Activated naive CD8-positive, alpha-beta T cell treated with anti-CD3 and anti-CD28 coated beads, Interleukin-2, amount 10 ng/mL, durations not matched to agents 7 days and 5 days (primary cell): ENCODE measurements at places on chromosomes 5 and 9.

DNA sequence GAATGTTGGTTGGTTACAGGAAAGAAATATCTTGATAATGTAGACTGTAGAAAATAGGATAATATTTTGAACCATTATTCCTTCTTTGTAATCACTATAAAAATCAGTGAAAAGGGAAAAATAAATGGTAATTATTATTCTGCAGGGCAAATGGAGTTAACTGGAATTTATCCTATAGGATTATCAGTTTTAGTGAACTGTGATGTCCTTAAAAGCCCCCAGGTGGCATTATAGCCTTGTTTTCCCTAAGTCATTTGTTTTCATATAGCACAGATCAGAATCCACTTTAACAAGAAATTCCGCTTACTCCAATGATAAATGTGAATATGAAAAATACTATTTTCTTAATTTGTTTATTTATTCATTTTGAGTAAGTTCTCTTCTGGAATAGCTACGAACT is 26.2 kb upstream of the WDR41 start:
- H3K36me3 ChIP-seq: no peaks in the 10 kb centered on the region
- peaks cover 9% of the 10 kb centered on the region for H3K27me3 ChIP-seq
- DNase-seq: no peak
- H3K27ac ChIP-seq: no peak overlapping the region

DNA sequence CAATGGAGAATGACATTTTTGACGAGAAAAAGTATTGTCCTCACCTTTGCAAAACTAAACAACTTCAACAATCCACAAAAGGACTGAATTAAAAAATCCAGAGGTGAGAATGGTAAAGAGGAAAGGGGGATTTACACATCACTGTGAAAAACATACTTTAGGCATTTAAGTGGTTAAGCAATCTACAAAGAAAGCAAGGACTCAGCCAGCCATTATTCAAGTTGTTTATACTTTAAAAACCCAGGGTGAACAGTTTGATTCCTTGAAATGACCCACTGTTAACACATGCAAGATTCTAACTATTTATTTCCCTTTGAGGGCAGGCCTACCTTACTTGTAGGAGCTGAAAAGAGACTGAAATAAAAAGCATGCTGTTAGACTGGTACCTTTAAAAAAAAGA is 29.3 kb downstream of the TUT7 start:
- no peak overlapping the region for H3K4me3 ChIP-seq
- H3K36me3 ChIP-seq: peaks cover 36% of the 10 kb centered on the region
- no peak for DNase-seq
- H3K4me1 ChIP-seq: no peaks in the 10 kb centered on the region

DNA sequence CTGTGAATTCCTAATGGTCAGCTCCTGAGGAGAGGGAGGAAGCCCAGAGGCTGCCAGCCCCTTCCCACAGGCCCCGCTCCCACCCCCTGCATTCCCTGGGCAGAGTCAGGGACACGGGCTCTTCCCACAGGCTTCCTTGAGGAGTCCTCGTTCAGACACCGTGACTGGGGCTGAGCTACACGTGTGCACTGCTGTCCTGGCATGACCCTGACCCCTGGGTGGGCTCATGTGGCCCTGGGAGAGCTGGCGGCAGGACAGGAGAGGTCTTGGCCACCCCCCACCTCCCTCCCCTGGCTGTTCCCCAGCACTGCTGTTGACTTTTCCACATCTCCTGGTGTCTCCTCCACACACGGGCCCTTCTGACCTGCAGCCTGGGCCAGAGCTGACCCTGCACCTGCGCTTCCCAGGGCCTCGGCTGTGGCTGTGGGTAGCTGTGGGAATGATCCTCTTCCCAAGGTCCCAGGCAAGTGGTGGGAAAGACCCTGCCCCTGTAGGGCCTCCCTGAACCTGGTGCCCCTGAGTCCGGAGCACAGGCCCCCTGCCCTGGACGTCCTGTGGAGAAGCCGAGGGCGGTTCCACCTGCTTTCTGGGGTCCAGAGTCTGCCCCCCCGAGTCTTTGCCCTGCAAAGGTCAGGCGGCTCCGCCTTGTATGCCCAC is 56.5 kb upstream of the NKD2 start:
- peaks cover 35% of the 10 kb centered on the region for H3K27me3 ChIP-seq
- peaks cover 14% of the 10 kb centered on the region for H3K4me1 ChIP-seq
- DNase-seq: no peak
- no peak overlapping the region for H3K4me3 ChIP-seq

DNA sequence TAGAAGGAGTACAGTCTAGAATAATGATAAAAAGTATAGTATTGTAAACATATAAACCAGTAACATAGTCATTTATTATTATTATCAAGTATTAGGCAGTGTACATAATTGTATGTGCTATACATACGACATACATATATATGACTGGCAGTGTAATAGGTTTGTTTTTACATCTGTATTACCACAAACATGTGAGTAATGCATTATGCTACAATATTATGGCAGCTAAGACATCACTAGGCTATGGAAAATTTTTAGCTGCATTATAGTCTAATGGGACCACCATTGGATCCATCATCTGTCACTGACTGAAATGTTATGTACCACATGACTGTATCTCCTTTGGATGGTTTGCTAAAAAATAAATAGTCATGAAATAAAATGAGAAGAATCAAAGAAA is 530.0 kb downstream of the PRR16 start:
- DNase-seq: no peak
- H3K27ac ChIP-seq: no peak overlapping the region
- no peaks in the 10 kb centered on the region for H3K27me3 ChIP-seq
- no peaks in the 10 kb centered on the region for H3K4me1 ChIP-seq
- H3K36me3 ChIP-seq: no peaks in the 10 kb centered on the region
- H3K4me3 ChIP-seq: no peak overlapping the region

DNA sequence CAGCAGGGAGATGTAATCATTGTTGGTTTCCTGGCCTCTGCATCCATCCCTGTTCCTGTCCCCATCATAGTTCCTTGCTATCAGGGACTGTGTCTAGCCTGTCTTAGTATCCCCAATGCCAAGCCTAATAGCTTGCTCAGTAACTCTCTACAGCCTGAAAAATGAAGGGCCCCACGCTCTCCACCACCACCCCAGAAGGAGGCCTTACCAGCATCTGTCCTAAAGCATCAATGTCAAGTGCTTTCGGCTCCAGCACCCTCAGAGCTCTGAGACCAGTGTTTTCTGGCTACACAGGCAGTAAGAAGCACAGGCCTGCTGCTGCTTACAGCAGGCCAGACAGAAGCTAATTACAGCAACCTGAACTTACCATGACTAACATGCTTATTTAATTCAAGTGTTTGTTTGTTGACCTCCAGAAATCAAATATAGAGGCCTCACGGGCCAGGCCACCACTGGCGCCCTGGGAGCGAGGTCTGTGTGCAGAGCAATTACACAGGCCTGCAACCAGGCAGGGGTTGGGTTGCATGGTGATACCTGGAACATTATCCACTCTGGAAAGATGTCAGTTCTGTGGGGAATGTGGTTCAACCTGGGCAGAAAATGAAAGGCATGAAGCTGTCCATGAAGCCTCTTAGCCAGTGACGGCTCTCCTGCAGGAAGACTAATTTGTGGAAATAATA is 124.3 kb downstream of the SLC1A3 start:
- no peaks in the 10 kb centered on the region for H3K36me3 ChIP-seq
- no peak overlapping the region for H3K27ac ChIP-seq
- no peak for DNase-seq
- no peak overlapping the region for H3K4me3 ChIP-seq

DNA sequence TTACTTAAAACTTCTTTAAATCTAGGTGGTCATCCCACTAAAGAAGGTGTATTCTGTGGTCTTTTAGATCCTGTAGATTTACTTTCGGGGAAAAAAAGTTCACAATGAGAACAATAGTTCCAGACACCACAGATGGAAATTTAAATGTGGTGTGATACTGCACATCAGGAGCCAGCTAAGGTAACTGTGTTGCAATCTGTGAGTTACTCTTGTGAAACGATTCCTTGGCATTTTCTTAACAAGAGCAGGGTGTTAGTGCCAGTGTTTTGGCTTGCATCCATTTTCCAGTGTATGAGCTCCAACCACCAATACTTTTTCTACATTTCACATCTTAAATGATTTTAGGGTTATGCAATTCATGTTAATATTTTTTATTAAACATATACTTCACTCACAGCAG is 674.5 kb downstream of the CETN3 start:
- H3K27me3 ChIP-seq: no peaks in the 10 kb centered on the region
- no peaks in the 10 kb centered on the region for H3K4me1 ChIP-seq
- H3K36me3 ChIP-seq: no peaks in the 10 kb centered on the region
- DNase-seq: no peak
- H3K4me3 ChIP-seq: no peak overlapping the region
- H3K27ac ChIP-seq: no peak overlapping the region

DNA sequence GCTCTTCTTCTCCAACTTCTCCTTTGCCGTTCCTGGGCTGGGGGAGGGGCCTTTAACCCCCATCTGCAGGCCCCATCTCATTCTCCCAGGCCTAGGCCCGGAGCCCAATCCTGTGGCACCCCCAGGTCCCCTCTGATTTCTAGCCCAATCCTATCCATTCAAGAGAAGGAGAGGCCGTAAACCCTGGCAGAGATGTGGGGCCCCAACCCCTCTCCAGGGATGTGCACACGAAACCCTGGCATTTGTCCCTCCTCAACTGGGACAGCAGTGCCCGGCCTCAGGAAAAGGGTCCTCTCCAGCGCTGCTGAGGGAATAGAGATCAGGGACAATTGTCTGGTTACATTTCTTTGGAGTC is 24.2 kb upstream of the ADAMTS2 start:
- H3K36me3 ChIP-seq: no peaks in the 10 kb centered on the region
- no peak overlapping the region for H3K4me3 ChIP-seq
- no peaks in the 10 kb centered on the region for H3K27me3 ChIP-seq
- no peaks in the 10 kb centered on the region for H3K4me1 ChIP-seq
- H3K27ac ChIP-seq: no peak overlapping the region

DNA sequence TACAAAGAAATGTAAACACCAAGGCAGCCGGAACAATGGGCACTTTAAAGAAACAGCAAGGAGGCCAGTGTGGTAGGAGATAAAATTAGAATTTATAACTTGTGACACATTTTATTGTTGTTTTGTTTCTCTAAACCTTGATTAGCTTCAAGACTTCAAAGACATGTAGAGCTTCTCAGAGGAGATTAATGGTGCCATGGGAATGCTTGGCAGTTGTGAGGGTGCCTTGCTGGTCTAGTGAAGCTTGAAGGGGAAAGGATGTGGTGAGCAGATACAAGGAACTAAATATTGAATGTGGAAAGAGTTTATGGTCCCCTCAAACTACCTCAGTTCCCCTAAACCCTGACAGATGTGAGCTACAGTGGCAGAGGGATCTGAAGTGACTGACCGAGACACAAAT is 322.4 kb upstream of the ADAMTS16 start:
- H3K4me3 ChIP-seq: no peak overlapping the region
- H3K27ac ChIP-seq: no peak overlapping the region
- H3K27me3 ChIP-seq: peaks cover 2% of the 10 kb centered on the region
- no peak for DNase-seq
- H3K36me3 ChIP-seq: no peaks in the 10 kb centered on the region

GRCh38 chr9:99327667-99328066 is 105.6 kb downstream of the SEC61B start:
- H3K27me3 ChIP-seq: peaks cover 24% of the 10 kb centered on the region
- no peak overlapping the region for H3K4me3 ChIP-seq
- DNase-seq: no peak
- H3K4me1 ChIP-seq: peaks cover 6% of the 10 kb centered on the region
- H3K27ac ChIP-seq: no peak overlapping the region

DNA sequence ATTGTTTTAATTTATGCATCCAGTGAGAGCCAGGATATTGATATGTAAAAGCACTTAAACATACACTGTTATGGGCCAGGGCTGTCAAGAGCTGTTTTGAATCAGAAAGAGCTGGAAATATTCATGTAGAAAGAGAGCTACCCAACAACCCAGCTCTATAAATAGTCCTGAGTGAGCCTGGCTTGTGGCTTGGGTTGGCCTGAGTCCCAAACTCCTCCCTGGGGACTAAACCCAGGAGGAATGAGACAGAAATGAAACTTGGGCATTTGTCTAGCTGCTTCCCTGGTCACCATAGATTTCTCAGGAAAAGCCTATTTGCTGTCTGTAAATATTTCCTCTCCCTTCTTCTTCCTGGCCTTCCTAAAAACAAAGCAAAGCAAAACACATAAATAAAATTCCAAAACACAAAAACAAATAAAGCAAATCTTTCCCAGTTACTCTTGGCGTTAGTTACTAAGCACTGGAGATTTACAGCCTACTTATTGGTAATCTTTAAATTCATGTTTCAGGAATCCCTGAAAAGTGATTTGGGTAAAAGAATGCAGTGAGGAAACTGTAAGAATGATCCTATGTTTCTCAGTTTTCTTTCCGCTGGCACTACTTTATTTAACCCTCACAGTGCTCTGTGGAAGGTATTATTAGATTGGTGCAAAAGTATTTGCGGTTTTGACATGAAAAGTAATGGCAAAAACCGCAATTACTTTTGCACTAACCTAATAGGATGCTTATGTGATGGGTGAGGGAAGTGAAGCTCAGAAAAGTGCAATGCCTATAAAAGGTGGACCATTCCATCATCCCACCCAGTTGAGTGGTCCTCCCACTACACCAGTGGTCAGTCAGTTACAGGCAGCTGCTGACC is 111.8 kb downstream of the CARTPT start:
- H3K36me3 ChIP-seq: peaks cover 4% of the 10 kb centered on the region
- DNase-seq: no peak
- no peak overlapping the region for H3K27ac ChIP-seq
- H3K27me3 ChIP-seq: peaks cover 6% of the 10 kb centered on the region
- H3K4me1 ChIP-seq: peaks cover 4% of the 10 kb centered on the region
- H3K4me3 ChIP-seq: no peak overlapping the region

GRCh38 chr5:176738637-176739250 is 71.6 kb upstream of the UNC5A start:
- H3K27ac ChIP-seq: no peak overlapping the region
- DNase-seq: no peak
- H3K27me3 ChIP-seq: peaks cover 56% of the 10 kb centered on the region
- H3K4me3 ChIP-seq: no peak overlapping the region
- H3K36me3 ChIP-seq: no peaks in the 10 kb centered on the region

- no peak overlapping the region for H3K4me3 ChIP-seq
- peaks cover 10% of the 10 kb centered on the region for H3K36me3 ChIP-seq
- peaks cover 34% of the 10 kb centered on the region for H3K4me1 ChIP-seq
- DNase-seq: no peak
- no peak overlapping the region for H3K27ac ChIP-seq
Measured at GRCh38 chr5:139271201-139272027, 22.1 kb upstream of the MATR3 start.
